ENCODE measurements at places on chromosomes 2 and 18.

DNA sequence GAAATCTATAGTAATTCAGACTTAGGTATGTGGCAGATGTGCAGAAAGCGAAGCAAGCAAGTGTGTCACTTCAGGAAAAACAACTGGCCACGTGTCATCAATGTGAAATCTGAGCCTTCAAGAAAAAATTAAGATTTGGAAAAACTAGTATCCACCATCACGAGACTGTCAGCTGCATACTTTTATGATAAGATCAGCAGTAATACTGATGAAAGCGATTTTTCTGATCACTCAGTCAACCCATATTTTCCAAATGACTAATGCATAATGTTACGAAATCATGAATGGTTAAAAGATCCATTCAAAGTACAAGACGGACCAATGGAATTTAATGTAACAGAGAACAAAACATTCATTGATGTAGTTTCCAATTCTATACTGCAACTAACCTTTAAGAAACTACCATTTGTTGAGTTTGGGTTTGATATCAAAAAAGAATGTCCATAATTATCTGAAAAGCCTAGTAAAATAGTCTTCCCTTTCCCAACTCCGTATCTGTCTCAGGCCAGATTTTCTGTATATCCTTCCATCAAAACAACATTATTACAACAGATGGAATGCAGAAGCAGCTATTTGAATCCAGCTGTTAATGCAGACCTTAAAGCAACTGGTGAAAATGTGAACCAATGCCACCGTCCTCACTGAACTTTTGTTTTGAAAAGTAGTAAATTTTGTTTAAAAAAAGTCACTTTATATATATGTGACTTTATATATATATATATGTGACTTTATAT, 17.0 kb upstream of the BCL2 start:
- DNase-seq: no peak

DNA sequence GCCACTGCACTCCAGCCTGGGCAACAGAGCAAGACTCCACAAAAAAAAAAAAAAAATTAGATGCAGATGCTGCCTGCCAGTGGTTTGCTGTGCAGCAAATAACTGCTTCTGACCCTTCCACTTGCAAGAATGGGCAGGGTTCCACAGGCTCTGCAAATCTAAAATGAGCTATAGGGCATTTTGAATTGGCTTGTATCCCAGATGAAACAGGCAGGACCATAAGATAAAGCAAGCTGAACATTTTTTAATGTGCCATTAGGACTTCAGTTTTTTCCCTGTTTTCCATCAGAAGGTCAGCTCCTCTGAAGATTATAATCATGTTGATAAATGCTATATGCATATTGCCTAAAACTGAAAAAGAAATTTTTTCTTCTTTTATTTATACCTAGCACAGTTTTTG, 15.7 kb upstream of the FZD7 start:
- no peak for DNase-seq

GRCh38 chr2:74576211-74576862, 21.8 kb downstream of the DOK1 start:
- no peak for DNase-seq

GRCh38 chr18:45373286-45373880, 241.9 kb upstream of the SLC14A2 start:
- no peak for DNase-seq

DNA sequence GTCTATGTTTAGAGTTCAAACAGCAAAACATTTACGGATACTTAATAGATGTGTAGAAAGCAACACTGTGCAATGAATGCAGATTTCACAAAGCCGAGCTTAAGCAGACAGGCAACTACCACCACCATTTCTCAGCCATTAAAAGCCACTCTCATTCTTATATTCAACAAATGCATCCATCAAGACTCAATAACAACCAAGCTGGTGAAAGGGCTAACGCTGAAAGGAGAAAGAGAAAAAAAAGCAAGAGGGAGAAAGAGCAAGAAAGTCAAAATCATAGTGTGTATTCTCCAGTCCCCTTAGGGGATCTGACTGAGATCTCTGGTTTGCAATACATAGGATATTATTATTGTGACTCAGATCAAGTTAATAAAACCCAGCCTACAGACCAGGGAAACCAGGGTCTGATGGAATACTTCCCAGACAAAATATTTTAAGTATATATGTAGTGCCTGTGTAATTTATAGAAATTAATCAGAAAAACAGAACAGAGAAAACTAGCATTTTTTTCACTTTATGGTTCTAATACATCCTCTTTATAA, 14.1 kb downstream of the SATB2 start:
- no peak for DNase-seq

DNA sequence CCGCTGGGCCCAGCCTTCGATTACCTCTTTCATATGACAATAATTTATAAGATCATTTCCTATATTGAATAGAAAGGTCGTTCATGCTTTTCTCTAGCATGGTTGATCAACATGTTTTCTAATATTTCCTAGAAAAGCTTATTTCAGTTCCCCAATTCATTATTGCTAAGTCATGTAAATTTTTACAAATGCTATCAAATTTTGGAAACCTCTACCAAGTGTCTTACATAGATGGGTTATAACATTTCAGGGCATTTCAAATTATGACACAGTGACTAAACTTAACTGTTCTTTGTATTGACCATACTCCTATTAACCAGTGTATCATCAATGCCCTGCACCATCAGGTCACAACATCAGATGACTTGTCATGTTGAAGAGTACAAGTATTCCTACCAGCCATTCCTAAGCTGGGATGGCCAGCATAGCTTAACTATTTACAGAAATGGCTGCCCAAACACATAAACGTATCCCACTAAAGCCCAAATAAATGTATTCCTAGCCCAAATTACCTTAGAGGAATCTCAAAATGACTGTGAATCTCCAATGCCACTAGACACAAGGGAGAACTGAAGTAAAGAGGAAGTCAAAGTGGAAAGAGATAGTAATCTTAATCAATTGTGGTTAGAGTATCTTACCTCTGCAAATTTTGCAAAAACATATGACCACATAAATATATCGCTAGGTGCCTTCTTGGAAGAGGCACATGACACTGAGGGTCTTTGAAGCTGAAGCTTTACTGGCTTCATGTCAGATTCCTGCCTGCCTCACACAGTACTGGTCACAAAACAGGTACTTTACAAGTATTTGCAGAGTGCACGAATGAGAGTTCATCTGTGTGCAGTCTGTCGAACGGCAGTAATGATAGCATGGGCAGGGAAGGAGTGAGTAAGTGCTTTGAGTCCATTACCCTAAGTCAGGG, 87.3 kb upstream of the TLK1 start:
- DNase-seq: peak; percentile 59

DNA sequence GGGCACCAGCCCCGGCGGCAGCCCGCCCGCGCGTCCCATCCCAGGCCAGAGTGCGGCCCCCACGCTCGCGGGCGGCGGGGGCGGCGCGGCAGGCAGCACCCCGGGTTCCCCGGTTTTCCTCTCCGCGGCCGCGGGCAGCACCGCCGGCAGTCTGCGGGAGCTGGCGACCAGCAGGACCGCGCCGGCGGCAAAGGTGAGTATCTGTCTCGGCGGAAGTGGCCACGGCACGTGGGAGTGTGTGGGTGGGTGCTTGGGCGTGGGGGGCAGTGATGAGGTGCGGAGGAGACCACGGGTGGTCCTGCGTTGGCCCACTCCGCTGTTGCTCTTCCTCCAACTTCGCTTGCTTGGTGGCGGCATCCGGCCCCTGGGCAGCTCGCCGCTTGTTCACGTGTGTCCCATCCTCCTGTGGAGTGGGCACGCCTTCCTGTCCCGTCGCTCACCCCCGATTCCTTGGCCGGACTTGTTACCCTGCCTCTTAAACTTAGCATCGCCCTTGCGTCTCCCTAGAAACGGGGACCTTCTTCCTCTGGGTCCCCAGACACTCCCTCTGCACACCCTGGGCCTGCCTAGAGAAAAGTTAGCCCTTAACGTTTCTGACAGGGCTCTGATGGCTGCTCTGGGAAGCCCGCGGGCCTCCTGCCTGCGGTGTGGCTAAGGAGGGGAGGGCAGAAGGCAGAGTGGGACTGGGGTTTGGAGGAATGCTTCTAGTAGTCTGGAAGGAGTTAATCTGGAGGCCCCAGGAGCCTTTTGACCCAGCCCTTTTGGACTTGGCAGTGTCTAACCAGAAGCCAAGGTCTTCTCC, 1.1 kb downstream of the SH3RF3 start:
- peak; percentile 4 for DNase-seq

DNA sequence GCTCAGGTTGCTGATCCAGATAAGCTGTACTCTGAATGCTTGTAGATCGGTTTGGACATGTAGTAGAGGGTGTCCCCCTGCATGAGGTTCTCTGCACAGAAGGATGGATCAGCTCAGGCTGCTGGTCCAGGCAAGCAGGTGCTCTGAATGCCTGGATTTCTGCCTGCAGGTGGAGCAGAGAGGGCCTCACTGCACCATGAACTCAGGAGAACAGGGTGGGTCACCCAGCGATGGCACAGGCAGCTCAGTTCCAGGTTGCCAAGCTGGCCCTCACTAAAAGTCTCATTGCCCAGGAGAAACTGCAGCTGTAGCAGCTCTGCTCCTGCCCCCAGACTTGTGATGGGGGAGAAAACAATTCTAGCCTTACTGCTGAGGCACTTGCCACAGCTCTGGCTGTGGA, 491.8 kb downstream of the XIRP2 start:
- no peak for DNase-seq

- no peak for DNase-seq
Measured at GRCh38 chr2:217932803-217933616, 69.8 kb downstream of the TNS1 start.

- no peak for DNase-seq
Measured at GRCh38 chr18:59352250-59352855, 6.7 kb downstream of the LMAN1 start.

- no peak for DNase-seq
Measured at GRCh38 chr18:74284191-74284979, 7.4 kb downstream of the CYB5A start.

- DNase-seq: no peak
Measured at GRCh38 chr2:15667809-15668556, 76.3 kb downstream of the DDX1 start.

DNA sequence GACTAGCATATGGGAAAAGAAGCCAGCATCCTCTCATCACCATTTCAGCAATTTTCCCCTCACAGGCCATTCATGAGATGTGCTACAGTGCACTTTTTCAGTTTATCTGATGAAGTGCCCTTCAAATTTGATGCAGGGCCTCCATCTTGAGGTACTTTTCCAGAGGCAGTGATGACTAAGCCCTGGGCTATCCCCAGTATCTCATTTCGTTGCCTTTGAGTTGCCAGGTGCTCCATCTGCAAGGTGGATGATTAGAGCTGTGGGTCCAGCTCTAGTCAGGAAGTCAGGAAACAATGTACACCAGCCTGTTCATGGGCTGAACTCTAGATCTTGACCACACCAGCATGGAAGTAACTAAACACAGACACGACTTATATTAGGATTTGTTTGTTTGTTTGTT, 425.2 kb downstream of the METTL4 start:
- DNase-seq: no peak

DNA sequence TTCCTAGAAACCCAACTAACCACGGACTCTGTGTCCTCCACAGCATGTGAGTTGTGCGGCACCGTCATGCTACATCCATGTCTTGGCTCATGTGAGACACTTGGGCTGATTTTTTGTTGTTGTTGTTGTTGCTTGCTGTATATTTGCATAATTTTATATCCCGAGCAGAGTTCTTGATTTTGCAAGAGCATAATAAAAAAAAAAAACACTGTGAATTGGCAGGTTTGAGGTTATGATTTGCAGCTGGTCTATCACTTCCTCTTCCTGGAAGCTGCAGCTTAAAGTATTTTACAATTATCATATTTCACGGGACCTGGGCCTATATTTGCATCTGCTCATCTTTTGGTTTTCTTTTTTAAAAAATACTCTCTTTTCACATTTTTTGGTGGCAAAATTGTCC, 142.3 kb upstream of the NRP2 start:
- DNase-seq: no peak

DNA sequence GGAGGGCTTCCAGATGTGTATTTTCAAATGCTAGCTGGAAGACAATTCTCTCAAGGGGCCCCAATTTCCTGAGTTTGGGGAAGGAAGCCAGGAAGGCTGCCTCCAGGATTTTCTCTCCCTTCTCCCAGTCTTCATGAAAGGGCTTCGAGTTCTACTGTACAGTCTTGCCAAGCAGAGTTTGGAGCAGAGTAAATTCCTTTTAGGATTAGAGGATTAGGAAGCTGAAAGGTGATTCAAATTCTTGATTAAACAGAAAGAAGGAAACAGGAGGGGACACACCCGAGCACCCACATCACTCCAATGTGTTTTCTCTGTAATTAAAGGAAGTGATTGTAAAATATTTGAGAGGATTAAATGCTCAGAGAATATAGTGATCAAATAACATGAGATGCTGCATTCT, 217.8 kb downstream of the SETBP1 start:
- no peak for DNase-seq

DNA sequence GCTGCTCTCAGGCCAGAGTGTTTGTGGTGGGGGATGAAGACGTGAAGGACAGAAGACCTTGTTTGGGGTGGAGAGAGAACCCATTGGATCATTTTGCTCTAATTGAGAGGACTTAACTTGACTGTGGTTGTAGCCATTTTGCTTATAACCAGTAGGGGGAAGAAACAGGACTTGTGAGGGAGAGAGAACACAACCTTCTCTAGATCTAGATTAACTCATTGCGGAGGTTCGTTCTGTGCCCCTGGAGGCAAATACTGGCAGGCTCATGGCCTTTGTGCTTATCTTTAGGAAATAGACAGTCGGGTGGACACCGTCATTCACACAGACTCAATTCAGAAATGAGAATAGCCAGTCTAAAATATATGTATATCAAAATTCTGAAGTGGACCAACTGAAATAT, 147.0 kb upstream of the LHCGR start:
- DNase-seq: no peak

GRCh38 chr2:160375802-160376469, 117.7 kb downstream of the RBMS1 start:
- DNase-seq: no peak

GRCh38 chr18:52546686-52547346, 206.8 kb downstream of the DCC start:
- no peak for DNase-seq

DNA sequence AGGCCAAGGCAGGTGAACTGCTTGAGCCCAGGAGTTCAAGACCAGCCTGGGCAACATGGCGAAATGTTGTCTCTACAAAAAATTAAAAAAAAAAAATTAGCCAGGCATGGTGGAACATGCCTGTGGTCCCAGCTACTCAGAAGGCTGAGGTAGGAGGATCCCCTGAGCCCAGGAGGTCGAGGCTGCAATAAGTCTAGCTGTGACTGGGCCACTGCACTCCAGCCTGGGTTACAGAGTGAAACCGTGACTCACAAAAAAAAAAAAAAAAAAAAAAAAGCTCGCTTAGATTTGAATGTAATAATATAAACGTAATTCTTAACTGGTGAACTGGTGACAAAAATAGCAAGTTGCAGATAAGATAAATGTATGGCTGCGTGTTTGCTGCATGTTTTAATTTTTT, 56.5 kb downstream of the TFCP2L1 start:
- no peak for DNase-seq

DNA sequence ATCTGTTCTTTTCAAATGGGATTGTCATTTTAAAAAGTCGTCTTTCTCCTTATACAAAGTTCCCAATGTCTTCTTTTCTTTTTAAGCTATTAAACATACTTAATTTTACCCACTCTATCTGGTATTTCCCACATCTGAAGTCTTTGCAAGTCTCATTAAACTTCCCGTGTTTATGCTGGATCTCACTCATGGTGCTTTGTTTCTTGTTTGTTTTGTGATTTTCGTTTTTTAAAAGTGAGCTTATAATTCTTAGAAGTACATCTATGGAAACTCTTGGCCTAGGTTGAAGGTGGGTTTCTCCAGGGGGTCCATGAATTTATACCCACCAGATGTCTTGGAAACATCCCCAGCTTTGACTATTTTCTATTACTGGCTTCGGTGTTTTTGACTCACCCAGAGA, 208.0 kb downstream of the FAM210A start:
- no peak for DNase-seq

- no peak for DNase-seq
Measured at GRCh38 chr2:199130501-199130900, 327.2 kb downstream of the SATB2 start.

All from CD4-positive, alpha-beta T cell treated with Interleukin-21 for 1 hour (primary cell).